ENCODE measurements at places on chromosomes 3 and 15.
A peak's percentile ranks its signal among the peaks of the same experiment; 100 is the strongest.

DNA sequence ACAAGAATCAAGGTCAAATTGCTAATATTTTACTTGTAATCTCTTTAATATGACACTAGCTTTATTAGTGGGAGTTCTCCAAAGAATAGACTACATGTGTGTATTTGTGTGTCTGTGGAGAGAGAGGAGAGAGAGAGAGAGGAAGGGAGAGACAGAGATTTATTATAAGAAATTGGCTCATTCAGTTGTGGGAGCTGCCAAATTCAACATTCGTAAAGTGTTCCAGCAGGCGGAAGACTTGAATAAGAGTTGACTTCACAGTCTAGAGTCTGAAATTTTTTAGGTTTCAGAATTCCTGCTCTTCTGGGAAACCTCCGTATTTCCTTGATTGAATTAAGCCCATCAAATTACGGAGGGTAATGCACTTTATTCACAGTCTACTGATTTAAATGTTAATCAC is 4.7 kb upstream of the CLDN1 start:
- DNase-seq: no peak

GRCh38 chr3:32755761-32756160 is 62.0 kb upstream of the TRIM71 start:
- no peak for DNase-seq

DNA sequence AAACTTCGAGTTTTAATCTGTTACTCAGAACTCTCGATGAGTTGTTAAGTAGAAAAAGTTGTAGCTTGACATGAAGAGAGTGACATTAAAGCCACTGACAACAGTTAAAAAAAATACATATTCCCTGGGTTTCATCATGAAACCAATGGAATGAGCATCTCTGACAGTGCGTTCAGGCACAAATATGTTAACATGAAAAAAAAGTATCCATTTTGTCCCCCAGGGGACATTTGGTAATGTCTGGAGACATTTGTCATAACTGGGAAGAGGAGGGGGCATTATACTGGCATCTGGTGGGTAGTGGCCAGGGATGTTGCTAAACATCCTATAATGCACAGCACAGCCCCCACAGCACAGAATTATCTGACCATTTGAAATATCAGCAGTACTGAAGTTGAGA is 14.8 kb upstream of the FOXP1 start:
- no peak for DNase-seq

DNA sequence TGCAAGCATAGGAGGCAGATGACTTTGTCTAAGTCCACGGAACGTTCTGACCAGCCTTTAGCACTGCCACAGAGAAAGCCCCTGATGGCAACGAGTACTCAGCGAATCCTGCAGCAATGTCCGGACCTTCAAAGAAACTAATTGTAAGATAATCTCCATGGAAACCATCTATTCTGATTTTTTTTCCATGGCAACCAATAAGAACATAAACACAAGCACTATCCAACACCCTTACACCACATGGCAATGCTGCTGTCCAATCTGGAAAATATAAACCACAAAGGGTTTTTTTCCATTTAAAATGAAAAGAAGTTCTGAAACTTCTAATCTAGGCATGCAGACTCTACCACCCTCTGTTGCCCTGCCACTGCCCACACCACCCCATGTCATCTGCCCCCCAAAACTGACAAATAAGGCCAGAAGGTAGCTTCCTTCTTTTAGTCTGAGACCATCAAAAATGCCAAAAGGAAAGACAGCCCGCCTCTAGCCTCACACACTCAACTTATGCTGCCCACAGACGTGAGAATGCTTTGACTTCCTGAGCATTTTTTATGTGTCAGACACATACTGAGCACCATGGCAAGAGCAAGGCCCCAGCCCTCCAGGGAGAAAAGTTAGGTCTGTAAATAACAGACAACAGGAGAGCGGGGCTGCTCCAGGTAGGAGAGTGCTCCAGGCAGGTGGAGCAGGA is 44.5 kb downstream of the POC1A start:
- DNase-seq: no peak

DNA sequence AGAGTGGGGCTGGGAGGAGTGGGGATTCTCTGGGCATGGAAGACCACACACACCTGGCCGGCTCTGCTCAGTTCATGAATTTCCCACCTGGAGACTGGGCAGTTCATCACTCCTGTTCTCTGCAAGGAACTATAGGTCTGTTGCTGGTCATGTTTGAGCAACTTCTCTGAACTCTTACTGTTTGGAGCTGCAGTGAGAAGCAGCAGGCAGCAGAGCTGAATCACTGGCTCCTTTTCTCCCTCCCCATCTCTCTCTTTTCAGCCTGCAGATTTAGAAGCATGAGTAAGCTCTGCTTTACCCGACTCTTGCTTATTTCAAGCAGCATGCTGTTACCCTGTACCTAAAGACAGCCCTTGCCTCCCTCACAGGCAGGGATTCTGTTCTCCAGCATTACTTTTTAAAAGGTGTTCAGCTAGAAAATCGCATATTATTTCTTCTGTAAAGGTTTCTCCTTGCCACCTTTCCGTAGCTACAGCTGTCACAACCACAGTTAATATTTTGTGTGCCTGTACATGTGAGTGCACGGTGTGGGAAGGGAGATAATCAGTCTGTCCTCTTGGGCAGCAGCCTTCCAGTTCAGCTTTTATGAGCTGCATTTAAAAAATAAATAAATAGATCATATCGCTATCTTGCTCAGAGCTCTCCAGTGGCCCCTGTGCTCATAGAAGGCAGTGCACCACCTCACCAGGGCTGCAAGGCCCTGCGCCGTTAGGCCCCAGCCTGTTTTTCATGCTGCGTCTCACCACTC is 131.6 kb downstream of the CHCHD6 start:
- DNase-seq: no peak

DNA sequence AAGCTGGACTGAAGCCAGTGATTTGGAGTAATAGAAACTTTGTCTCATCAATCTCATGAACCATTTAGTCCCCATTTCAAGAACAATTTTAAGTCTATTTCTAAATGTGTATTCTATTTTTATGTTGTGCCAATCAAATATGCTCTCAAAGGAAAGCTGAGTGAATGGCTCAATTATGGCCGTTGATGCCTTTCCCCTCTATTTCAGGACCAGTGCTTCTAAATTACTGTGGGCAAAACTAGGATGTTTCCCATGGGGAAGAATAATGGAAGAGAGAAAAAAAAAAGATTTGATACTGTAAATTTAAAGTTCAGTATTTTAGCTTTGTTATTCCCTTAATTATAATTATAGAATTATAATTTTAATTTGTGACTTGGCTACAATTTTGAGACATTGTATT is 110.1 kb downstream of the CADM2 start:
- no peak for DNase-seq

GRCh38 chr3:1847571-1847970 is 251.1 kb upstream of the CNTN4 start:
- no peak for DNase-seq

GRCh38 chr3:43338295-43338694 is 52.0 kb downstream of the SNRK start:
- DNase-seq: no peak

DNA sequence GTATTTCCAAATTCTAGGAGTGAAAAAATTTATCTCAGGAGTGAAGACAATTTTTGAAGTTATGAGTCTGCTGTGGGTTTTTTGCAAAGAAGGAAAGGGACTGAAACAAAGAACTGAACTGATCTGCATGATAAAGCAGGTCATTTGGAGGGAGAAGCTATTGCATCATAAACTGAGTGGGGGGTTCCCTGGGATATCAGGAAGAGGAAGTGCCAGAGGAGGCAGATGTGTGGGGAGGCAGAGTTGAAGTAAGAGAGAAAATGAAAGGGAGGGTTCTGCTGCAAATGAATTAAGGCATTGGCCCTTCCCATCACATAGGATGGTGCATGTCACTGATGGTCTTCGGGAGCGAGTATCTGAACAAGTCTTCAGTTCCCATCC is 379.2 kb downstream of the VPS13C start:
- no peak for DNase-seq

DNA sequence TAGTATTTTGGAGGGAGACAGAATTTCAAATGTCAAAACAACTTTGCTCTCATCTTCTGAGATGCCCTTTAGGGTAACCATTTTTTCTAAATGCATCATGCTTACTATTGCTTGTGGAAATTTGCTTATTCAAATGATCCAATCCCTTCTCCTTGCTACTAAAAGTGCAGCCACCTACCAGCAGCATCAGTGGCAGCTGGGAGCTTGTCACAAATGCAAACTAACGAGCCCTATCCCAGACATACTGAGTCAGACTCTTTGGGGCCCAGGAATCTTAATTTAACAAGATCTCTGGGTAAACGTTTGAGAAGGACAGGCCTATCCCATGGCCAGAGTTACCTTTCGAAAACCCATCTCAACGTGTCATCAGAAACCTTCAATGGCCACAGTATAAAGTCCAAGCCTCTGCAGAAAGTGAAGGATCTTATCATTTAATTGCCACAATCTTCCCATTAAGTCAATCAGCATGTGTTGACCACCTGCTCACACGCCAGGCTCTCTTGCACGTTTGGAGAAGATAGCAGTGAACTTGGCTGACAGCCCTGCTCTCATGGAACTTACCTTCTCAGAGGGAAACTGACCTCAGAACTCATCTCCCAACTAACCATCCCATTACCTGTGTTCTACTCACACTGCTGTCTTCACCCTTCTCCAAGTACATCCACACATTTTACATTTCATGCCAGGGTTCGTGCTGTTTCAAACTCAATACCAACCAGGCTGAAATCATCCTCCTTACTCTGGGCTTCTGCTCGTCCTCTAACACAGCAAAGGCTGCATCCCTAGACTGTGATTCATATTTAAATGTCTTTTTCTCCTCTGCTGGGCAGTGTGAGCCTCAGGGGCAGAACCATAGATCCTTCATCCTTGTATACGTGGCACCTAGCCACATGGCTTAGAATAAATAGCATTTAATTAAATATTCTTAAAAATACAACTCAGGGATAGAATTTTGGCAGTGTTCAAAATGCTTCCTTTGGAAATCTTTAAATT is 24.8 kb upstream of the VGLL4 start:
- DNase-seq: no peak

- no peak for DNase-seq
These were observed 45.7 kb upstream of the PTX3 start for GRCh38 chr3:157390713-157391515.

- DNase-seq: no peak
These were observed 65.9 kb upstream of the KLHL25 start for GRCh38 chr15:85860394-85861161.

DNA sequence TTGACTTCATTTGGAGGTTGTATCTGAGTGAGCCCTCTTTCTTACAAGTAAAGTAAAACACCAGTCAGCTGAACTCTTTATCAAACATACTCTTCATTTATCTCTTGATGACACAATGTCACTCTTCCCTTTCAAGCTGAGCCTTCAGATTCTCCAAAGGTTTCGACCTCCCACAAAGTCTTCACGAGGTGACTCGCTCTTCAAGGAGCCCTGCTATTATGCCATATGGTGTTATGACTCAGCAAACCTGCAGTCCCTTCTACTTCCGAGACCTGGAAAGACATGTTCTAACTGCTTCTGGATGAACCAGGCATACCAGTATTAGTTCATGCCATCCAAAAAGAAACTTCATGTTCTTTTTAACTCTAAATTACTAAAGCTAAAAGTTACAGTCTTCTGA is 23.1 kb downstream of the AADAC start:
- no peak for DNase-seq

- no peak for DNase-seq
These were observed 266.7 kb upstream of the ATP10A start for GRCh38 chr15:26129852-26130251.

GRCh38 chr3:189630767-189631372 is 319 bp upstream of the TP63 start:
- DNase-seq: no peak

- DNase-seq: no peak
These were observed 19.1 kb upstream of the ADGRG7 start for GRCh38 chr3:100590114-100590839.

- DNase-seq: peak; percentile 19
These were observed 85.2 kb downstream of the KBTBD8 start for GRCh38 chr3:67083277-67083676.

- DNase-seq: no peak
These were observed 9.1 kb upstream of the LIPH start for GRCh38 chr3:185561374-185561943.

DNA sequence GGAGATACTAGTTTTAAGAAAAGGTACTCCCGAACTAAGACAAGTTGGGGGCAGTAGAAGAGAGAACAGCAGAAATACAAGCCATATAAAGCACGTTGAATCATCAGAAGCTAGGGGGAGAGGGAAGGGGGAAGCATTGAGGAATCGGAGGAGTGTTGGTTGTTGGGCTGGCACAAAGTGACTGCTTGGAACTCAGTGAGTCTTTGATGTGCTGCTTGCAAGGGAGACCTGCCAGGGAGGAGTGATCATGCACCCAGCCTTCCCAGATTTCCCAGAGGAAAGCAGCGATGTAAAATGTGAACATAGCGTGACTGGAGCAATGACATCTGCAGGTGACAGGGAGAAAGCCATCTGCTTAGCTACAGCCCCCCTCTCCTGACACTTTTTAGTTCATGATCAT is 192.4 kb upstream of the IL12A start:
- DNase-seq: no peak

DNA sequence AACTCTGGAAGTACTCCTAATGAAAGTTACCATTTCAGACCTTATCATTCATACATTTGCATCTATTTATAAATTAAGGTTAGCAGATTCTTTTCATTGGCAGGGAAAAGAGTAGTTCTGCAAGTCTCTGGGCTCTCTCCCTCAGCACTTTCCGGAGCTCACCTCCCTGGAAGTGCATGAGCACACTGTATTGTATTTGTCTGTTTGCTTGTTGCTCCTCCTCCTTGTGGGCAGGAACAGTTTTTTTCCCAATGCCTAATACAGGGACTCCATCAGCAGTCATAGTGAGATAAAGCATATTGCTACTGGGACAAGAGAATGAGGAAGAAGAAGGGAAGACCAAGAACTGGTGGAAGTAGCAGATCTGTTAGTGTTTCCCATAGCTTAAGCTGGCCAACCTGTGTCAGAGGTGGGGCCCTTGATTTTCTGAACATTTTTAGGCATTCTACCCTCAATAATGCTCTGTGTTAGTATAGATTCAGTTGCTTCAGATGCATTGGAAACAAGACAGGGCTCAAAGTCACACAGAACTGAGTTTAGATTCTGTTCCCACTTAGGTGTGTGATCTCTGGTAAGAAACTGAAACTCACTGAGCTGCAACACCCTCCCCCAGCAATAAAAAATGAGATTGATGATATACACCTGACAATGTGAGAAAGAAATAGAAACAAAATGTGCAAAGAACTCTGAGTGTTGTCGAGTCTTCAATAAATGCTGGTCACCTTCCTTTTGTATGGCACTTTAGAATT is 407.8 kb downstream of the TUSC7 start:
- DNase-seq: no peak

GRCh38 chr3:60169755-60170154 is 1081.5 kb downstream of the FHIT start:
- DNase-seq: no peak
